PC-3 (cell line): ENCODE measurements at places on chromosomes 4 and X. TPM values are rescaled to one million over a fixed set of nuclear protein-coding genes. Genes with fewer than 3 reads are reported as not detected.

Gene ZDHHC15
- not detected in 2 replicates for total RNA-seq

Gene RASL11B
- 0.07 and 2.1 TPM in 2 replicates for total RNA-seq

Gene ARMCX4
- total RNA-seq, result not detected in 2 replicates

Gene ZNF275
- total RNA-seq, result 7.1 and 7.8 TPM in 2 replicates

Gene CLIC2
- total RNA-seq, result not detected in 2 replicates

Gene AKAP14
- total RNA-seq, result not detected in 2 replicates

Gene LDOC1
- 40.6 and 45.5 TPM in 2 replicates for total RNA-seq

Gene POLN
- 0.26 and 1.5 TPM in 2 replicates for total RNA-seq

Gene TKTL2
- total RNA-seq, result not detected in 2 replicates

Gene KIAA1210
- 0.07 and 0.12 TPM in 2 replicates for total RNA-seq

Gene IGSF1
- not detected in 2 replicates for total RNA-seq

Gene GATA1
- not detected in 2 replicates for total RNA-seq

Gene LPAR4
- total RNA-seq, result 1.9 TPM in 1 of 2 replicates, not detected in the other

Gene ARMCX6
- total RNA-seq, result 33.7 and 52.8 TPM in 2 replicates

Gene SPATA4
- total RNA-seq, result 0.15 TPM in 1 of 2 replicates, not detected in the other

Gene SPINK2
- not detected in 2 replicates for total RNA-seq

Gene PPEF2
- 0.04 TPM in 1 of 2 replicates, not detected in the other for total RNA-seq

Gene MAGEB17
- total RNA-seq, result 0.58 and 0.87 TPM in 2 replicates

Gene DCAF12L2
- 0.44 and 0.69 TPM in 2 replicates for total RNA-seq

Gene NHSL2
- 0.07 and 0.58 TPM in 2 replicates for total RNA-seq

Gene MAOA
- total RNA-seq, result 6.3 and 7.4 TPM in 2 replicates

Gene PHEX
- 0.62 and 1.0 TPM in 2 replicates for total RNA-seq

Gene FGFRL1
- 31.2 and 42.6 TPM in 2 replicates for total RNA-seq

Gene FAM47A
- not detected in 2 replicates for total RNA-seq
